ENCODE measurements at places on chromosomes 7 and 10.

DNA sequence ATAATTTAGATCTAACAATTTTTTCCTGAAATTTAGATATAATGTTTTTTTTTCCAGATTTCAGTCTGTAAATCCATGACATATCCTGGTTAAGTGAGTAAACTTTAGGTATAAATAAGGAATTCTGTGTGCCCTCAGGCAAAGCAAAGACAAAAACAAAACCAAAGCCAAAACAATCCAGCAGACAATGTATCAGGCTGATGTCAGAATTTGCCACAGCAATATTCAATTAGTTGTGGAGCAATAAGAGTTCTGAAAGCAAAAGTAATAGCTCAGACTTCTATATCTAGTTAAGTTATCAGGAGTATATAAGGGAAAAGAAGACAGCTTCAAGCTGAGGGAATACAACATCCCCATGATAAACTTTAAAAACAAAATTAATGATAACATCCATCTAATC lies 82.0 kb downstream of the MKX start:
- DNase-seq = no peak

DNA sequence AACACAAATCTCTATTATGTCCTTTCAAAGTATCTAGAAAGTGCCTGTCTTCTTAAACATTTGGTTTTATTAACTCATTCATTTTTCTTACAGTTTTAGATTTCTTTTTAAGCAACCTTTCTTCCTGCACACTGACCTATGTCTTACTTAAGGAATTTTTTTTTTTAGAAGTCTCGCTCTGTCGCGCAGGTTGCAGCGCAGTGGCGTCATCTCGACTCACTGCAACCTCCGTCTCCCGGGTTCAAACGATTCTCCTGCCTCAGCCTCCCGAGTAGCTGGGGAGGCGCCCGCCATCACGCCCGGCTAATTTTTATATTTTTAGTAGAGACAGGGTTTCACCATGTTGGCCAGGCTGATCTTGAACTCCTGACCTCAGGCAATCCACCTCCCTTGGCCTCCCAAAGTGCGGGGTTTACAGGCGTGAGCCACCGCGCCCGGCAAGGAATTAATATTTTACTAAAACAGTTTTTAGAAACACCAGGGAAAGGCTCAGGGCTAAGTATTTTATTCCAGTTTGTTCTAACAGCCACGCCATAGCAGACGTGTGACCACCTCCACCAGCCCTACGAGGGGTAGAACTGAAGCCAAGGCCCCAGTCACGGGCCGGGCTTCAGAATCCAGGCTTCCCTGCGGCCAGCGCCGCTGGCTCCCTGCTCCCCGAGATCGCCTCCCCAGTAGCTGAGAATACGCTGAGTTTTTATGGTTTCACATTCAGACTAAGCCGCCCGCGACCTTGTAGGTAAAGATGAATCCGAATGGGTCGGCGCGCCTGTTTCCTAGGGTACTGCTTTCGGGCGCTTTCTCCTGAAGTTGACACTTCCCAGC lies 941 bp upstream of the LUC7L2 start:
- DNase-seq = no peak

DNA sequence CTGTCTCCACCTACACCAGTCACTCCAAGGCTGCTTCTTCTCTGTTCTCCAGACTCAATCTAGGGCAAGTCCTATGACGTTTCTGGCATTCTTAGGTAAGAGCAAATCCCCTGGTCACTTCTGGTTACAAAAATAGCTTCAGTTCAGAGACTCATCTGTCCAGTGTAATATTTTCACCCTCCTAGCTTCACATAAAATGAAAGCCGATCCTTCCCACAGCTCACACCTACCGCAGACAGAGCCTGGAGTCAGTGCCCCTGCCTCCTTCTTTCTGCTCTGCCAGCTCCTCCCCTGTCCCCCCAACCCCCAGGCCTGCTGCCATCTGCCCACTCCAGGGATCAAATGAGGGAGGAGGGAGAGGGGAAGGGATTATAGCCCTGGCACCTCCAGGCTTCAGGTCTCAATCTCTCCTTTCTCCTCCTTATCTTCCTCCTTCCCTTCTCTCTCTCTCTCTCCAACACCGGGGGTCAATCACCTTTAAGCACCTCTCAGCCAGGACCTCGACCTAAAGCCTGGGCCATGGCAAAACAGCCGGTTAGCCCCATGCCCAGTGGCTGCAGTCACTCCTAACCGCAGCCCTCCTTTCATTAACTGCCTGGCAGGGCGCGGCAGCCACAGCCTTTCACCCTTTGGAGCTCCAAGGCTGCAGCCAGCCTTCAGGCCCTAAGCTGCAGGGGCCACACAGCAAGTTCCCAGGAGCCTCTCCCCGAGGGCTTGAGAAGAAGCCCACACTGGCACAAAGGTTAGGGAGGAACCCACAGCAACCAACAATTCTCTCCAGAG lies 292.6 kb upstream of the MGMT start:
- DNase-seq = no peak

GRCh38 chr10:75771606-75772005 lies 340.2 kb downstream of the LRMDA start:
- DNase-seq = no peak
